Activated T-cell treated with anti-CD3 and anti-CD28 coated beads, Interleukin-2, amount 50 U/mL, for 72 hours (primary cell): ENCODE measurements at places on chromosomes 1 and 21. TPM values are rescaled to one million over a fixed set of nuclear protein-coding genes. Genes with fewer than 3 reads are reported as not detected.

DNA sequence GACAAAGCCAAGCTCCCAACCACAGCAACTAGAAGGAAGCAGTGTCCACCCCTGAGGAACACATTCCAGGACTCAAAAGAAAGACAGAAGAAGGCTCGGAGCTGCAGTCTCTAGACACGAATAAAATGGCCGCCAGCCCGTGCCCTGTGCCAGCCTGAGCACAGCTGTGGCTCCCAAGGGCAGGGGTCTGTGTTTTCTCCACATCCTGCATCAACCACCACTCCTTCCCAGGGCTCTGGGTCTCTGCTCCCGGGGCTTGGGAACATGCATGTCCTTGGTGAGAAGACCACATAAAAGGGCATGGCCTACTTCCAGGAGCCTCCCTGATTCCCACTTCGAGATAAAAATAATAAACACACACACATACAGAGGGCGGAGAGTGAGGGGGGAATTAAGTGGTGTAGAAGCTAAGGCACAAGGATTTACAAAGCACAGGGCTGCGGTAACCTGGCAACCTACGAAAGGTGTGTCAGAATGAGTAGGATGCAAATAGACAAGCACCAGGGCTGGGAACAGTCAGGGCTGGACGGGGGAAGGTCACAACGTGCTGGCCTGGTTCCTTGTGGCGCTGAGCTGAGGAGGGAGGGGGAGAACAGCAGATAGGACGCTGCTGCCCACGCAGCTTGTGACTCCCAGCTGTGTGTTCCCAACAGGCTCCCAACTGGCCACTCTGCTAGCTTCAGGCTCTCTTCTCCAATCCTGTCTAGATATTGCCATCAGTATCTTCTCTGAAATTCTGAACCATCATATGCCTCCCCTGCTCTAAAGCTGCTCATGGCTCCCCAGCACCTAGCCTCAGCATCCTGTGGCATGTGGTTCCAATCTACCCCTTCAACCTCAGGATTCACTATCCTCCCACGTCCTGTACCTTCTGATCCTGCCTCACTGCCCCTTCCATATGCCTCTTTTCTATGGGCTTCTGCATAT is 72.5 kb downstream of the CD34 start:
- no peak for DNase-seq
- no peaks in the 10 kb centered on the region for H3K27me3 ChIP-seq
- H3K4me1 ChIP-seq = peaks cover 69% of the 10 kb centered on the region
- H3K27ac ChIP-seq = peak overlapping the region; percentile 24
- peaks cover 14% of the 10 kb centered on the region for H3K36me3 ChIP-seq

- H3K27ac ChIP-seq = no peak overlapping the region
- H3K4me1 ChIP-seq = no peaks in the 10 kb centered on the region
- H3K27me3 ChIP-seq = peaks cover 8% of the 10 kb centered on the region
Measured at GRCh38 chr1:48619539-48619938, 147.5 kb upstream of the SPATA6 start.

- DNase-seq = no peak
- H3K27me3 ChIP-seq = no peaks in the 10 kb centered on the region
- H3K36me3 ChIP-seq = no peaks in the 10 kb centered on the region
- H3K27ac ChIP-seq = no peak overlapping the region
- H3K4me3 ChIP-seq = no peak overlapping the region
- no peaks in the 10 kb centered on the region for H3K4me1 ChIP-seq
Measured at GRCh38 chr1:75338616-75339483, 204.7 kb downstream of the LHX8 start.

- H3K4me1 ChIP-seq = no peaks in the 10 kb centered on the region
- DNase-seq = no peak
- no peaks in the 10 kb centered on the region for H3K27me3 ChIP-seq
- no peak overlapping the region for H3K27ac ChIP-seq
- H3K36me3 ChIP-seq = no peaks in the 10 kb centered on the region
- H3K4me3 ChIP-seq = no peak overlapping the region
Measured at GRCh38 chr1:237751090-237751489, 139.6 kb downstream of the ZP4 start.

GRCh38 chr1:100545855-100546254 is 7.9 kb downstream of the GPR88 start:
- peaks cover 27% of the 10 kb centered on the region for H3K27me3 ChIP-seq
- no peak for DNase-seq
- no peak overlapping the region for H3K4me3 ChIP-seq
- peaks cover 2% of the 10 kb centered on the region for H3K36me3 ChIP-seq
- H3K27ac ChIP-seq = no peak overlapping the region
- H3K4me1 ChIP-seq = peaks cover 6% of the 10 kb centered on the region

TMCO2 gene
- 0.82 TPM for total RNA-seq

NCAM2 gene
- total RNA-seq = not detected

GRCh38 chr1:203671047-203671446 is 44.4 kb downstream of the ATP2B4 start:
- no peaks in the 10 kb centered on the region for H3K36me3 ChIP-seq
- H3K4me1 ChIP-seq = peaks cover 68% of the 10 kb centered on the region
- H3K27ac ChIP-seq = peak overlapping the region; percentile 61
- no peaks in the 10 kb centered on the region for H3K27me3 ChIP-seq

GRCh38 chr1:6157528-6158174 is 22.5 kb downstream of the CHD5 start:
- H3K4me1 ChIP-seq = peaks cover 14% of the 10 kb centered on the region
- no peak overlapping the region for H3K27ac ChIP-seq
- H3K27me3 ChIP-seq = peaks cover 20% of the 10 kb centered on the region

HLX gene
- 0.55 TPM for total RNA-seq
